ENCODE measurements at places on chromosomes 12 and 14. TPM values are rescaled to one million over a fixed set of nuclear protein-coding genes. Genes with fewer than 3 reads are reported as not detected.

Gene MYH6
- total RNA-seq, result 500 TPM

Gene EPYC
- total RNA-seq, result not detected

Gene SFSWAP
- 20.1 TPM for total RNA-seq

Gene BATF
- total RNA-seq, result not detected

Gene NPFF
- total RNA-seq, result not detected

Gene ABHD12B
- not detected for total RNA-seq

Gene TSPAN19
- not detected for total RNA-seq

Gene FITM1
- total RNA-seq, result 176 TPM

Gene AMDHD1
- total RNA-seq, result 0.69 TPM

DNA sequence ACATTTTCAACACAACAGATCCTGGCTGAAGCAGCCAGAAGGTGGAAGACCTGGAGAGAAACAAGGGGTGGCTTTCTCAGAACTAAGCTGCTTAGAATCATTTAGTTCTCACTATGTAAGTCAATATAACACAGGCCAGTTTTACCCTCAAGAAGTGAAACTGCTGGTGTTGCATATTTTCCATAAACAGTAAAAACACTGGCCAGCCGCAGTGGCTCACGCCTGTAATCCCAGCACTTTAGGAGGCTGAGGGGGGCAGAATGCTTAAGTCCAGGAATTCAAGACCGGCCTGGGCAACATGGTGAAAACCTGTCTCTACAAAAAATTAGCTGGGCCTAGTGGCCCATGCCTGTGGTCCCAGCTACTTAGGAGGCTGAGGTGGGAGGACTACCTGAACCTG lies 11.6 kb downstream of the STX2 start:
- no peaks in the 10 kb centered on the region for H3K27me3 ChIP-seq
- peaks cover 1% of the 10 kb centered on the region for H3K4me1 ChIP-seq
- no peak for DNase-seq
- H3K4me3 ChIP-seq, result no peak overlapping the region
- no peak overlapping the region for H3K27ac ChIP-seq

DNA sequence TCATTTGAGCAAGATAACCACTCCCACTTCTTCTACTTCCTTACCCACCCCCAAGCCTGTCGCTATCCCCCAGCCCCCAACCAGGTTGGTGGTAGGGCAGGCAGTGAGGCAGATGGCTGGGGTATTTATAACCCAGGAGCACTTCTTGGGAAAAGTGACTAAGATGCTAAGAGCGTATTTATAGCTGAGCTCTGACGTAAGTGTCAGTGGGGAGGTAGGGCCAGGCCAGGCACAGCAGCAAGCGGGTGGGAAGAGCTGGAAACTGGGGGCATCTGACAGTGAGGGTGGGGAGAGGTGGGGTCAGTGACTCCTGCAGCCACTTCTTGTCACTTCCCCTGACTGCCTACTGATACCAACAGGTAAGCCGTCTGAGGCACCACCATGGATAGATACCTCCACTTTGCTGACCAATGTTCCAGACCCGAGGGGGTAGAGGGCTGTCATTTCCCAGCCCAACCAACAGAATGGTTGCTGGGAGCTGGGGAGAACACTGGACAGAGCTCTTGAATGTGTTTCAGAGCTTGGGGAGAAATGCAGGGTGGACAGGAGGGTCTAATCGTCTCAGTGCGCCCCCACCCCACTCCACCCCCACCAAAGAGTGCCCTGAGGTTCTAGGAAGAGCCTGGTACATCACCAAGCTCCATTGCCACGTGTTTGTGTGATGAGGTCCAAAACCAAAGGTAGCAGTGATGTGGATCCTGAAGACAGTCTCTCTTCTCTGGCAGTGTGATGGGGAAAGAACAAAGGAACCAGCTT lies 2.7 kb upstream of the INHBE start:
- no peaks in the 10 kb centered on the region for H3K36me3 ChIP-seq
- peak overlapping the region; percentile 90 for H3K27ac ChIP-seq
- H3K4me3 ChIP-seq, result peak overlapping the region; percentile 10
- H3K4me1 ChIP-seq, result peaks cover 19% of the 10 kb centered on the region
- no peaks in the 10 kb centered on the region for H3K27me3 ChIP-seq

DNA sequence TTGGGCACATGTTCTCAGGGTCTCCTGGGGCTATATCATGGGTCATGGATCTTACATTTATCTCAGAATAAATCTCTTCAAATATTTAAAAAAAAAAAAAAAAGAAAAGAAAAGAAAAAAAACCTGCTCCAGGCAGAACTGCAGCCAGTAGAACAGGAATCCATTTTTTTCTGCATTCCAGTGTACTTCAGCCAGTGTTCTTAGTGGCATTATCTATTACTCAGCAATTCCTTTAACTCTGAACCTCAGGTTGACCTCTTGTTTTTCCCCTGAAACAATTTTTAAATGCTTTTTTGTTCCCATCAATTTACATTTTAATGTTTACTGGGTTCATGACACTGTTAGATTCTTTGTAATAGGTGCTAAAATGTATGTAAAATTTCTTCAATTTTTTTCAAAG lies 66.7 kb upstream of the STXBP6 start:
- no peaks in the 10 kb centered on the region for H3K4me1 ChIP-seq
- H3K36me3 ChIP-seq, result no peaks in the 10 kb centered on the region
- no peak overlapping the region for H3K27ac ChIP-seq

GRCh38 chr12:126663304-126664094 lies 1598.3 kb downstream of the AACS start:
- no peak overlapping the region for H3K27ac ChIP-seq
- no peak for DNase-seq
- H3K36me3 ChIP-seq, result no peaks in the 10 kb centered on the region
- H3K4me3 ChIP-seq, result no peak overlapping the region

GRCh38 chr12:131347345-131347714 lies 363.6 kb upstream of the SFSWAP start:
- no peak overlapping the region for H3K4me3 ChIP-seq
- H3K27ac ChIP-seq, result no peak overlapping the region
- H3K36me3 ChIP-seq, result no peaks in the 10 kb centered on the region
- no peaks in the 10 kb centered on the region for H3K4me1 ChIP-seq
- peaks cover 21% of the 10 kb centered on the region for H3K27me3 ChIP-seq

DNA sequence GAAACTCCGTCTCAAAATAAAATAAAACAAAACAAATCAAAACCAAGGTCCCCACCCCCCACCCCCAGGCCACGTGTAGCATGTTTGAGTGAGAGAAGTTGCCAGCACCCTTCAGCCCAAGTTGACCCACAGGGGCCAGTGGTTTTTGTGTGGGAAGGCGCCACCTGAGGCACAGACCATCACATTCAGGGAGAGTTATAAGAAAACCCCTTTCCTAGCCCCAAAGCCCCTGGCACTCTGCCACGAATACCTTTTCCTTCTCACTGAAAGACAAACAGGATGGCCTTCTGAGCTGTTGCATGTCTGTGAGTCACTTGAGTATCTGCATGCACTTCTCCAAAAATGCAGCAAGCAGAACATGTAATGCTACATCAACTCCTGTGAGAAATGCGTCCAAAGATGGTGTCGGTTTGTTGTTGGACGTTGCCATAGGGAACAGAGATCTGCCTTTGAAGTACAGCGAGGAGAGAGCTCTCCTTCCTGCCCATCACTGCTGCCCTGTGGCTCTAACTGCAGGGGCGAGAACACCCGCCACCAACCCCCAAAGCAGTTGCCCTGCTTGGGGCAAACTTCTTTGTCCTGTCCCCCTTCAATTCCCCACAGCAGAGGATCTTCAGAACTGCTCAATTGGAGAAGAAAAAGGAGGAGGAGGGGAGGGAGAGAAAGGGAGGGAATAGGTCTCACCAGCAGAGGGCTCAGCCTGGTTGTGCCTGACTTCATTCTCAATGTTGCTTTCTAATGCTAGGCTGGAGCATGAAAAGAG lies 2.7 kb upstream of the TRAF3 start:
- DNase-seq, result peak; percentile 39
- peaks cover 12% of the 10 kb centered on the region for H3K4me1 ChIP-seq
- H3K4me3 ChIP-seq, result no peak overlapping the region
- no peak overlapping the region for H3K27ac ChIP-seq
- H3K36me3 ChIP-seq, result no peaks in the 10 kb centered on the region

DNA sequence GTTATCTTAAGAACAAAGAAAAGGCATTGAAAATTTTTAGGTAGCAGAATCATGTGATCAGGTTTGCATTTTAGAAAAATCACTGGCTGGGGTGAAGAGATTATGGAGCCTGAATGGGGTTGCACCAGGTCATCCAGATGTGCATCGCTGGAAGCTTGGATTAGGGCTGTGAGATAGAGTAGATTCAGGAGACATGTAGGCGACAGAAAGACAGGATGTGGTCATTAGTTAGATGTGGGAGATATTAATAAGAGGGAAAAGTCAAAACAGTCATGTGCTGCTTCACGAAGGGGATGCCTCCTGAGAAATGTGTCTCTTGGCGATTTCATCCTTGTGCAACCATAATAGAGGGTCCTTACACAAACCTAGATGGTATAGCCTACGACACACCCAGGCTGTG lies 25.1 kb downstream of the TEAD4 start:
- H3K27ac ChIP-seq, result no peak overlapping the region
- DNase-seq, result no peak
- no peaks in the 10 kb centered on the region for H3K36me3 ChIP-seq
- no peaks in the 10 kb centered on the region for H3K4me1 ChIP-seq

- no peak overlapping the region for H3K27ac ChIP-seq
- no peaks in the 10 kb centered on the region for H3K36me3 ChIP-seq
- DNase-seq, result no peak
- no peaks in the 10 kb centered on the region for H3K27me3 ChIP-seq
Measured at GRCh38 chr14:89588840-89589296, 171.8 kb upstream of the FOXN3 start.

- no peaks in the 10 kb centered on the region for H3K27me3 ChIP-seq
- peaks cover 31% of the 10 kb centered on the region for H3K4me1 ChIP-seq
- H3K27ac ChIP-seq, result no peak overlapping the region
- H3K4me3 ChIP-seq, result no peak overlapping the region
- DNase-seq, result no peak
- no peaks in the 10 kb centered on the region for H3K36me3 ChIP-seq
Measured at GRCh38 chr12:998020-998874, 7.2 kb downstream of the ERC1 start.

DNA sequence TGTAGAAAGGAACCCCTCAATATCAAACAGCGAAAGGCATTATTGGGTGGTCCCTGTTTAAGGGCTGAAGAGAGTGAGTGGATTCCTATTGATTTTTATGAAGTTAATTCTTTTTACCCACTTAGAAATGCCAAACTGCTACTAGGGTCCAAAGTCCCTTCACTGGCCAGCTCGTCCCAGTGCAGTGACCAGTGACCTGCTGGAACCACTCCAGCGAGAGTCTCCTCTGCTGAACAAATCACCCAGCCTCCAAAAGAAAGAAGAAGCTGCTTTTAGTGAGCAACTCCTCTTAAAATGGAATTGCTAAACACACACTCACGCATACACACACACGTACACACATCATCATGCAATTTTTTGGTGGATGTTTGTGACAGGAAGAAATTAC lies 198.2 kb upstream of the PLEKHG7 start:
- H3K4me1 ChIP-seq, result peaks cover 25% of the 10 kb centered on the region
- no peaks in the 10 kb centered on the region for H3K27me3 ChIP-seq
- H3K36me3 ChIP-seq, result no peaks in the 10 kb centered on the region
- DNase-seq, result peak; percentile 46
- peak overlapping the region; percentile 83 for H3K27ac ChIP-seq

GRCh38 chr12:18373181-18373580 lies 111.9 kb downstream of the PIK3C2G start:
- H3K27me3 ChIP-seq, result no peaks in the 10 kb centered on the region
- H3K4me3 ChIP-seq, result no peak overlapping the region
- no peak for DNase-seq
- H3K36me3 ChIP-seq, result no peaks in the 10 kb centered on the region
- no peak overlapping the region for H3K27ac ChIP-seq

DNA sequence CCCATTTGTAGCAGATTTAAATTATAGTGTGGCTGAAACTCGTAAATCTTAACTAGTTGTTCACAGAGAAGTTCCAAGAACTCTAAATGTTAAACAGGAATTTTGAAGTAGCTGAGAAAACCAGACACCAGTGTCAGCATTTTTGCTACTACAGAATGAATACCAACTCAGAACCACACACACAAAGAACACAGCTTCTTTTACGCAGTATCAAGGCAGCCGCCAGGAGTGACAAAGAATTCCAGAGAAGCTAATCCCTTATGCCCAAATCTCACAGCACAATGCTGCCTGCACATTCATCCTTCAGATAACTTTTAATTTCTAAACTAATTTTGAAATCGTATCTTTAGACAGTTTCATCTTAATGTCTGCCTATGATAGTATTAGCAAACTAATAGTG lies 37.4 kb downstream of the SLC6A15 start:
- no peaks in the 10 kb centered on the region for H3K4me1 ChIP-seq
- no peak overlapping the region for H3K4me3 ChIP-seq
- no peak overlapping the region for H3K27ac ChIP-seq
- H3K27me3 ChIP-seq, result no peaks in the 10 kb centered on the region
- no peaks in the 10 kb centered on the region for H3K36me3 ChIP-seq

Measured in heart right ventricle (tissue), 16 donors.